Stimulated activated CD8-positive, alpha-beta memory T cell treated with anti-CD3 and anti-CD28 coated beads, Interleukin-15, amount 100 ng/mL, for 4 hours (primary cell): ENCODE measurements at places on chromosomes 7 and 10.

- no peak for DNase-seq
Observed at GRCh38 chr10:86964847-86965190, 3.5 kb upstream of the ADIRF start.

- DNase-seq = no peak
Observed at GRCh38 chr7:37248396-37248861, 200.2 kb downstream of the ELMO1 start.

DNA sequence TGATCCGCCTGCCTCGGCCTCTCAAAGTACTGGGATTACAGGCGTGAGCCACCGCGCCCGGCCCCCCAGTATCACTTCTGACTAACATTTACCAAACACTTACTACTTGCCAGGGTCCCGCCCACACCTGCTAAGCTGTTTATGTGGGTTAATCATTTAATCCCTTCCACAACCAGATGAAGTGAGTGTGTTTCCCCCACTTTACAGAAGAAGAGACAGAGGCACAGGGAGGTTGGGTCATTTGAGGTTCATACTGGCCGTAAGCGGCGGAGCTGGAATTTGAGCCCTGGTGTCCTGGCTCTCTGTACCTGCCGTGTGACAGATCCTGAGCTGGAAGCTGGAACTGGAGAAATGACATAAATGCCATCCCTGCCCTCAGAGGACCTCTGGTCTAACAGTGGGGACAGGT, 15.1 kb upstream of the VPS37D start:
- no peak for DNase-seq

DNA sequence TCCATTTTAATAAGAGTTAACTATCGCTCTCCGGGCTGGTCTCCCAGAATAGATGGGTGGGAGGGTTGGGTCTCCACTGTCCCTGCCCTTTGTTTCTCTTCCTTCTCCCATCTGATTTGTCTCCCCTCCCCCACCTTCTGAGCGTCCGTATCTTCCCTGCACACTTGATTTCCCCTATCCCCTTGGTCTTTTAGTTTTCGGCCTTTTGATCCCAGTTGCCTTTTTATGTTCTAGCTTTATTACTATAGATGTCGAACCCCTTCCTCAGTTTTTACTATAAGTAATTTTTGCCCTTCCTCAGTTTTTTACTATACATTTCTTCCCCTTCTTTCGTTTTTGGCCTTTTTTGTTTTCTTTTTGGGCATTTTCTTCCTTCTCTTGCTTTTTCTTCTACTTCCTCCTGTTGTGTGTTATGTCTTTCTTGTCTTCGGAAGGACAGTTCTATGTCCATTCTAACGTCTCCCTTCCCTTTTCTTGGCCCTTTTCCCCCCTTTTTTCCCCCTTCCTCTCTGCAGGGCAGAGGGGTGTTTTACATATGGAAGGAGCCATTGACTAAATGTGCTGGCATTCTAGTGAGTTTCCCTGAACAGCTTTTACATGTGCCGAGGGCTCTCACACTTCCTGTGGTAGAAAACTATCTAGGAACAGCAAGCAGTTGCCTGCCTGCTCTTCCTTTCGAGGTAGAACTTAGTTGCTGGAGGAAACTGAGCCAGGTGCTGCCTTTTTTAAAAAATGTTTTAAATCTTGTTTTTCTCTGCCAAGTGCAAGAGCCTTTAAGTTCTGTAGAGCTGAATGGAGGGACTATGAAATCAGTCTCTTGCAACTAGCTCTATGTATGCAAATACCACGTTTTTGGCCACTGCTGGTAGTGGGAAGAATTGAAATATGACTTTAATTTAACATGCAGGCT, 2.8 kb downstream of the TET1 start:
- no peak for DNase-seq

DNA sequence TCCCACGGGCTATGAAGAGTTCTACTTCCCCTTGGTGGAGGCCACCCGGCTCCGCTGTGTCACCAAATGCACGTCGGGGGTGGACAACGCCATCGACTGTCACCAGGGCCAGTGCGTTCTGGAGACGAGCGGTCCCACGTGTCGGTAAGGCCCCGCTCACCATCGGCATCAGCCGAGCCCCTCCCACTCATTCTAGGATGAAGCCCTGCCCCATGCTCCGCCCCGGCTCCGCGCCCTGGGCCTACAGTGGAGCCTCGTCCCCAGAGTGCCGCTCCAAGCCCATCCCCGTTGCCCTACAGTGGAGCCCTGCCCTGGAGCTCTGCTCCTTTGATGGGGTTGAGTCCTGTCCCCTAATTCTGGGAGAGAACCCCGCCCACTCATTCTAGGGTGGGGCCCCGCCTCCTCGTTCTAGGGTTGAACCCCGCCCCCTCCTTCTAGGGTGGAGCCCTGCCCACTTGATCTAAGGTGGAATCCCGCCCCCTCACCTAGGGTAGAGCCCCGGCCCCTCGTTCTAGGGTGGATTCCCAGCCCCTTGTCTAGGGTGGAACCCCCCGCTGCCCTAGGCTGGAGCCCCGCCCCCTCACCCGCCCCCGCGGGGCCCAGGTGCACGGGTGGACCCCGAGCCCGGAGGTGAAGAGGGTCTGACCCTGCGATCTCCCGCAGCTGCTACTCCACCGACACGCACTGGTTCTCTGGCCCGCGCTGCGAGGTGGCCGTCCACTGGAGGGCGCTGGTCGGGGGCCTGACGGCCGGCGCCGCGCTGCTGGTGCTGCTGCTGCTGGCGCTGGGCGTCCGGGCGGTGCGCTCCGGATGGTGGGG, 3.4 kb upstream of the MUC12 start:
- DNase-seq = peak; percentile 50

DNA sequence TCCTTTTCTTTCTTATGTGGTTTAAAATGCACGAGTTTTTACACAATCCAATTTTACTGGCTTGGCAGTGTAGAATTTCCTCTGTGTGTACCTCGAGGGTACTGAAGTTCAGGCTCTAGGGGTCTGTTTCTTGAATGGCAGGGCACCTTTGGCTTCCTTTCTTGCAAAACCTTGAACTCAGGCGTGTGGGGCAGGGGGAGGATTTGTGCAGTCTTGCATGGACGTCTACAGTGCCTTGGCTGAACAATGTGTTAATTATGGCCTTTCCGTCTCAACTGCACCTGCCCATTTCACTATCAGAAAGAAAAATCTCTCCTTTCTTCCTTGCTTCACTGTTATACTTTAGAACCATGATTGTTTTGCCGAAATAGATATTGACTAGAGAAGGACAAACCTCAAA, 570.9 kb downstream of the INHBA start:
- DNase-seq = no peak

- no peak for DNase-seq
Observed at GRCh38 chr10:96991313-96991841, 159.3 kb downstream of the LCOR start.

GRCh38 chr7:151632750-151633515, 113.2 kb upstream of the RHEB start:
- DNase-seq = peak; percentile 24

GRCh38 chr10:107616031-107616430, 451.5 kb upstream of the SORCS1 start:
- no peak for DNase-seq

- DNase-seq = no peak
Observed at GRCh38 chr10:83222832-83223742, 916.2 kb upstream of the GHITM start.

DNA sequence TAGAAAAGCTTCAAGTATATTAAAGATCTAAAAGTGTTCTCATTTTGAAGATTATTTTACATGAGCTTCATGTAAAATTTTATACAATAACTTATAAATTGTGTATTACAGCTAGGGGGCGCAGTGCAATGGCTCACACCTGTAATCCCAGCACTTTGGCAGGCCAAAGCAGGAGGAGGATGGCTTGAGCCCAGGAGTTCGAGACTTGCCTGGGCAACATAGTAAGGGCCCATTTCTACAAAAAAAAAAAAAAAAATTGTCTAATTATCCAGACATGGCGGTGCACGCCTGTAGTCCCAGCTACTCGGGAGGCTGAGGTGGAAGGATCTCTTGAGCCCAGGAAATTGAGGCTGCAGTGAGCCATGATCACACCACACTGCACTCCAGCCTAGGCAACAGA, 16.6 kb downstream of the ACBD5 start:
- DNase-seq = no peak

GRCh38 chr10:90197766-90198165, 496.4 kb downstream of the KIF20B start:
- DNase-seq = no peak

DNA sequence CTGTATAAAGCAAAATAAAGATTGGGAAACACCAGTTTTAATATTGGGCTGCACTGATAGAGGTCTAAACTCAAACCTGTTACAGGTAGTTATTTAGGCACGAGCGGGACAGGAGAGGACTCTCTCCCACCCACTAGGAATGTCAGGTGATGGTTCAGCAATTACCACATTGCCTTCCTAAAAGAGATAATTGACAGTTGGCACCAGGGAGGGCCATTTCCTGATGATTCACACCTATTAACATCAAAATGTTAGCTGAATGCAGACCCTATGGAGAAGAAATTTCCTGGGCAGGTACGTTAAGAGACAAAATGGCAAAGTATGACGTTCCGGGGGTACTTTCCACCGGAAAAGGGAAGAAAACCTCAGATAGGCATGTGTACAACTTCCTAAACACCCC, 272.6 kb downstream of the SDHAF3 start:
- DNase-seq = no peak

DNA sequence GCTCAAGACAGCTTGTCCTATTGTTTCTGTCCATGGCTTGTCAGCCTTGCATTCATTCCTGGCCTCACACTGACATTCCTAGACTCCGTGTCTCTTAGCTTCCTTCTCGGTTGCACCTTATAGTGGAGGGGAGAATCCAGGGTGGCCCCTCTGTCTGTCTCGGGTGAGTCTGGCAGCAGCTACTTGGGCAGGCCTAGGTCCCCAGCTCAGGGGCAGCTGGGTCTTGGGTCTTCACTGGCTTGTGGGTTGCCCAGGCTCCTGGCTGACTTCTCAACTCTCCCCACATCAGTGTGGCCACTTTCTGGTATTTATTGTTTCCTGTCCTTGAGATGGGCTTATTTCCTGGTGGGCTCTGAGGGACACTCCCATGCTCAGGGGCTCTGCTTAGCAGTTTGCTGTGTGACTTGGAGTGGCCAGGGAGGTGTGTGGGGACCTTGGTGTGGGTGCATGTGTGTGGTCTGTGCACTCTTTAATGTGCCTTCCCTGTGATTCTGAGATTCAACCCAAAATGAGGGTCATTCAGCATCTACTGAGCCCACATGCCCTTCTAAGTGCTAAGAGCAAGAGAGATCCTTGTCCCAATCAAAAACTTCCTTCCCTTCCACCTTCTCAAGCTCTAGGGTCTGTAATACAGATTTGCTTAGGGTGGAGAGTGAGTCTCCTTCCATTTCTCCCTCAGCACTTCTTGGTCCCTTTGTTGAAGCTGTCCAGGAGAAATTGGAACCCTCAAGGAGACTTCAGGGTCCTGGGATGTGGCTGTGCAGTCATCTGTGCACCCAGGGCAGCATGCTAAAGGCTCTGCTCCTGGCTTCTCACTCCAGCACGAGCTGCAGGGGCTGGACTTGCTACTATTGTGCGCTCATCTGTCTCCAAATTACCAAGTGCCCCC, 20.1 kb downstream of the UPP1 start:
- DNase-seq = no peak

DNA sequence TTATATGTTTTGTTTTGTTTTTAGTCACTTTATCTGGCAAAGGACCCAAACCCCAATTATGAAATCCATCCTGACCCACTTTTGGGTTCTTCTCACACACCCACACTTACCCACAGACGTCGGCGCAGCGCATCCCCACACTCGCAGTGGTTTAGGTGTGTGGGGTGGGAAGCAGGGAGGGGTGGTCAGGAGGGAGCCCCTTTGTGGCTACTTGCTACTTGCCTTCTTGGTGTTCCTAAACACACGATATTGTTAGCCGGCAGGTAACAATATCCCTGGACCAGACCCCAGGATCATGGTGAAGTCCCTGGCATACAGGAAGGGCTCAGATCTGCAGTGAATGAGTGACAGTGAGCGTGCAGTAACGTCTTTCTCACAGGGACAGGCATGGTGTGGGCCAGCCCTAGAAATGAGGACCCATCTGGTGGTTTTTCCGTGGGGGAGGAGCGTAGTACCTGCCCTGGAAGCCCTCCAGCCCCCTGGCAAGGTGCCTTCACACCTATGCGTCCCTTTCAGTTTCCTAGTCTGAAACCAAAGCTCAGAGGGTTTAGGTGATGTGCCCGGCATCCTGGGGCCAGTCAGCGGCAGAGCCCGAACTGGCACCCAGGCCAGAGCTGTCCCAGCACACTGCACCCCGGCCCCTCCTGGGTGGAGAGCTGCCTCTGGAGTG, 4.4 kb downstream of the SPOCK2 start:
- peak; percentile 36 for DNase-seq

- no peak for DNase-seq
Observed at GRCh38 chr7:26267601-26268166, 24.0 kb upstream of the SNX10 start.

DNA sequence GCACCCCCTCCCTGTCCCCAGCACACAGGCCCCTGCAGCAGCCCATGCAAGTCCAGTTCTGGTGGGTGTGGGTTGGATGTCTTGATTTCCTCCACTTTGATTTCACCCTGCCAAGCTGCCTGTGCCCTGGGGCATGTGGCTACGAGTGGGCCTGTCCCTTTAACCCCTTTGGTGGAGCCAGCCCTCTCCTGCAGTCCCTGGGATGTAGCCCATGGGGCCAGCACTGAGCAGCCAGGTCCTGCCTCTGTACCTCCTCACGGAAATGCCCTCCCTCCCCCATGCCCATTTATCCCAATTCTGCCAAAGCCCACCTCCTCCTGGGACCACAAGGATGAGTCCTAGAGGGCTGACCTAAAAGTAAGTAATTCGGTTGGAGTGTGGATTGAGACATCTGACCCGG, 11.9 kb downstream of the COL13A1 start:
- no peak for DNase-seq

DNA sequence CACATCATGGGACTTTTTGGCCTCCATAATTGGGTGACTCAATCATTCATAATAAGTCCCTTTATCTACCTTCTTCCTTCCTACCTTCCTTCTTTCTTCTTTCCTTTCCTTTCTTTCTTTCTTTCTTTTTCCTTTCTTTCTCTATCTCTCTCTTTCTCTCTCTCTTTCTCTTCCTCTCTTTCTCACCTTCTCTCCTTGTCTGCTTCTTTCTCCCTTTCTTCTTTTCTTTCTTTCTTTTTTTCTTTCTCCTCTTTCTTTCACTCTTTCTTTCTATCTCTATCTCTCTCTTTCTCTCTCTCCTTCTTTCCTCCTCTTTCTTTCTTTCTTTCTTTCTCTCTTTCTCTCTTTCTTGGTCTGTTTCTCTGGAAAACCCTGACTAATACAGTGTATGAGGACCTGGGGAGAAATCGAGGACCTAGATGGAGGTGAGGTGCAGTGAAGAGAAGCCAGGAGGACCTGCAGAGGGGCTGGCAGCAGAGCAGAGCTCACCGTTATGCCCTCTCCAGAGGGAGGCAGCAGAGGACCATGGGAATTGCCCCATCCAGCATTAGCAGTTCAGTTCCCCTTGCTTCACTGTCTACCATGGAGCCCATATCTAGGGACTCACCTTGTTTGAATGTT, 52.7 kb upstream of the BTRC start:
- DNase-seq = no peak
